Renal pelvis (tissue), 12 donors: ENCODE measurements at places on chromosomes 4 and X. TPM values are rescaled to one million over a fixed set of nuclear protein-coding genes. Genes with fewer than 3 reads are reported as not detected.

The PGAM4 gene
- polyA plus RNA-seq = not detected

DNA sequence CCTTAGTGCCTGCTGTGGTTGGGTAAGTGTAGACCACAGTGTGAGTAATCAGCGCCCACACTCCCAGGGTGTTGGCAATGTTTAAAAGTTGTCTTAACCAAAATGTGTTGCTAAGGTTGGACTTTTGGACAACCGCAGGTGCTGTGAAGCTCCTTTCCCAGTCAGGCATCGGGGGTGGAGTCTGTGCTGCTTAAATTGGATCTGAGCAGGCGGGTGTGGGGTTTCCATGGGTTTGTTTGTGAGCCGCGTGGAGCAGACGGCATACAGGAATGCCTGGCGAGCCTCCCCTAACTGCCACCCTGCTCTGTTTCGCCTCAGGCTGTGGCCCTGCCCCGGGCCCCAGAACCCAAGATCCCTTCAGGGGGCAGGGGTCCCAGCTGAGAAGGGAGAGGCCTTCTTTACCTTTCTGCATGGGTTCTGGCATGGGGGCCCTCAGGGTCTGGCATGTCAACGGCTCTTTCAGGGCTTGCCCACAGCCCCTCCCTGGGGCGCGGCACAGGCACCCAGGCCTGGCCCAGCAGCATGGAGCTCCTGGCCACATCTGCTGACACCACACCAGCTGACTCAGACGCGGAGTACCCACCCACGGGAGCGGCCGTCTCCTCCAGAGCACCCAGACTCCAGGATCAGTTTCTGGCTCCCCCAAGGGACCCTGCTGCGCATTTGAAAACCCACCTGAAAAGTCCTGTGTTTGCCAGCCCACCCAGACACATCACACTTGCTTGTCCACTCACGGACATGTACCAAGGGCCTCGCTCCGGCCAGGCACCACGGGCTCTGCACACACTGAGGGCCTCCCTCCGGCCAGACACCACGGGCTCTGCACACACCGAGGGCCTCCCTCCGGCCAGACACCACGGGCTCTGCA lies 5.1 kb upstream of the SPON2 start:
- no peak for DNase-seq

- no peak for DNase-seq
Measured at GRCh38 chr4:127604949-127605709, 27.6 kb upstream of the INTU start.

DNA sequence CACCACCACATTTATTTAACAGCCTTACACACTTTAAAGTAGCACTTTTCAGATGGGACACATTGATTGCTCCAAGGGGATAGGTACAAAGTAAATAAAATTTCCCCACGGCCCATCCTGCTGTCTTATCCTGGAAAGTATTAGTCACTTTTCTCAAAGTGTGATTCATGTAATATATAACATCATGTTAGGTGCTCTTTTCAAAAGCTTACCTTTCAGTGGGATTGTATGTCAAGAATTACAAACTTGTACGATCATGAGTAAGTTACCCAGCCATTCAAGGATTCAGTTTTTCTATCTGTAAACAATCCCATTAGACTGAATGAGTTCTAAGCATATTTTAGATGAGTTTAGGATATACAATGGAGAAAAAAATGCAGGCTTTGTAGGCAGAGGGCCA lies 876.6 kb upstream of the GRID2 start:
- no peak for DNase-seq

The PIR gene
- polyA plus RNA-seq = 4.6 TPM
